Bronchus fibroblast of lung (primary cell): ENCODE measurements at places on chromosomes 2 and 18. TPM values are rescaled to one million over a fixed set of nuclear protein-coding genes. Genes with fewer than 3 reads are reported as not detected.

The SLC16A14 gene
- 0.89 and 1.0 TPM in 2 replicates for total RNA-seq

The FAM210A gene
- 6.6 and 7.9 TPM in 2 replicates for total RNA-seq

The CLEC4F gene
- total RNA-seq = not detected in 2 replicates

The CEBPZOS gene
- total RNA-seq = 16.5 TPM in 2 replicates

The SERPINB13 gene
- not detected in 2 replicates for total RNA-seq

The AQP12A gene
- total RNA-seq = not detected in 2 replicates

The C2orf15 gene
- not detected in 2 replicates for total RNA-seq

The SKOR2 gene
- not detected in 2 replicates for total RNA-seq

The FAM124B gene
- total RNA-seq = not detected in 2 replicates

The ATP6V1C2 gene
- not detected in 2 replicates for total RNA-seq

The DQX1 gene
- not detected in 2 replicates for total RNA-seq

The PLGLB1 gene
- not detected in 2 replicates for total RNA-seq

The HTR2B gene
- under 0.01 and 0.30 TPM in 2 replicates for total RNA-seq

The HOXD9 gene
- not detected in 2 replicates for total RNA-seq

The CHST9 gene
- not detected in 2 replicates for total RNA-seq

The LOXL3 gene
- 10.1 and 10.7 TPM in 2 replicates for total RNA-seq

The SEMA4C gene
- total RNA-seq = 25.1 and 27.1 TPM in 2 replicates

The PRKAG3 gene
- total RNA-seq = not detected in 2 replicates

The CYS1 gene
- total RNA-seq = 0.30 and 0.50 TPM in 2 replicates

The MC5R gene
- not detected in 2 replicates for total RNA-seq

The ADAM23 gene
- total RNA-seq = 3.4 and 5.5 TPM in 2 replicates

The CFAP65 gene
- total RNA-seq = not detected in 2 replicates

The CYP27C1 gene
- not detected in 2 replicates for total RNA-seq

The TMEM200C gene
- total RNA-seq = 1.3 and 1.5 TPM in 2 replicates

The NDC80 gene
- total RNA-seq = 23.0 and 33.0 TPM in 2 replicates

The ACTG2 gene
- 16.5 and 24.8 TPM in 2 replicates for total RNA-seq

The PAX8 gene
- 0.17 and 0.45 TPM in 2 replicates for total RNA-seq

The PLB1 gene
- 0.34 and 1.5 TPM in 2 replicates for total RNA-seq

The MAPK4 gene
- total RNA-seq = not detected in 2 replicates

The BMP10 gene
- not detected in 2 replicates for total RNA-seq

The ZNF521 gene
- 18.4 and 55.1 TPM in 2 replicates for total RNA-seq

The IL18R1 gene
- 1.0 and 1.3 TPM in 2 replicates for total RNA-seq

The TBR1 gene
- total RNA-seq = not detected in 2 replicates

The POTEJ gene
- not detected in 2 replicates for total RNA-seq

The CD8A gene
- total RNA-seq = not detected in 2 replicates

The SOWAHC gene
- 4.6 and 5.0 TPM in 2 replicates for total RNA-seq

The SRBD1 gene
- total RNA-seq = 12.9 and 13.6 TPM in 2 replicates

The TEX44 gene
- not detected in 2 replicates for total RNA-seq

The RAB17 gene
- total RNA-seq = under 0.01 and 0.67 TPM in 2 replicates

The NAT8 gene
- not detected in 2 replicates for total RNA-seq
